ENCODE measurements at places on chromosomes 6 and 20. TPM values are rescaled to one million over a fixed set of nuclear protein-coding genes. Genes with fewer than 3 reads are reported as not detected.

DNA sequence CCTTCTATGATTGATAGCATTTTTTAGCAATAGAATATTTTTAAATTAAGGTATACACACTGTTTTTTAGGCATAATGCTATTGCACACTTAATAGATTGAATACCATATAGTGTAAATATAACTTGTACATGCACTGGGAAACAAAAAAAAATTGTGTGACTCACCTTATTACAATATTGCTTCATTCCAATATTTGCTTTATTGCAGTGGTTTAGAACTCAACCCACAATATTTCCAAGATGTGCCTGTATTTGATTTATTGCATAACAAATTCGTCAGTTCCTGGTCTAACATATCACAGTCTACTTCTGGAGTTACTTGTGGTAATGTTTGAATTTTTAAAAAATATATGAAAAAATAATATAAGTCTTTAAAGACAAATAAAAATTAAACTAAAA, 41.9 kb upstream of the DEFB112 start:
- H3K27ac ChIP-seq: no peak overlapping the region
- H3K4me3 ChIP-seq: no peak overlapping the region
- DNase-seq: no peak
- no peaks in the 10 kb centered on the region for H3K27me3 ChIP-seq
- H3K36me3 ChIP-seq: no peaks in the 10 kb centered on the region

NNAT gene
- 0.33 TPM for total RNA-seq

DNA sequence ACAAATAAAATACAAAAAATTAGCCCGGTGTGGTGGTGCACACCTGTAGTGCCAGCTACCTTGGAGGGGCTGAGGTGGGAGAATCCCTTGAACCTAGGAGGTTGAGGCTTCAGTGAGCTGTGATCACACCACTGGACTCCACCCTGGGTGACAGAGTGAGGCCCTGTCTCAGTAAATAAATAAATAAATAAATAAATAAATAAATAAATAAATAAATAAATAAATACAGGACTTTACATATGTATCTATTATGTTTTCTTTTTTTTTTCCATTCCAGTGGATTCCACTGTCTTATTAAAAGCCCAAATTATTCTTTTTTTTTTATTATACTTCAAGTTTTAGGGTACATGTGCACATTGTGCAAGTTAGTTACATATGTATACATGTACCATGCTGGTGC, 41.1 kb upstream of the ENPP5 start:
- H3K36me3 ChIP-seq: no peaks in the 10 kb centered on the region
- no peak overlapping the region for H3K4me3 ChIP-seq
- H3K4me1 ChIP-seq: peaks cover under 1% of the 10 kb centered on the region
- DNase-seq: no peak
- no peaks in the 10 kb centered on the region for H3K27me3 ChIP-seq

CCN6 gene
- not detected for total RNA-seq

SLC16A10 gene
- total RNA-seq: 4.5 TPM

DNA sequence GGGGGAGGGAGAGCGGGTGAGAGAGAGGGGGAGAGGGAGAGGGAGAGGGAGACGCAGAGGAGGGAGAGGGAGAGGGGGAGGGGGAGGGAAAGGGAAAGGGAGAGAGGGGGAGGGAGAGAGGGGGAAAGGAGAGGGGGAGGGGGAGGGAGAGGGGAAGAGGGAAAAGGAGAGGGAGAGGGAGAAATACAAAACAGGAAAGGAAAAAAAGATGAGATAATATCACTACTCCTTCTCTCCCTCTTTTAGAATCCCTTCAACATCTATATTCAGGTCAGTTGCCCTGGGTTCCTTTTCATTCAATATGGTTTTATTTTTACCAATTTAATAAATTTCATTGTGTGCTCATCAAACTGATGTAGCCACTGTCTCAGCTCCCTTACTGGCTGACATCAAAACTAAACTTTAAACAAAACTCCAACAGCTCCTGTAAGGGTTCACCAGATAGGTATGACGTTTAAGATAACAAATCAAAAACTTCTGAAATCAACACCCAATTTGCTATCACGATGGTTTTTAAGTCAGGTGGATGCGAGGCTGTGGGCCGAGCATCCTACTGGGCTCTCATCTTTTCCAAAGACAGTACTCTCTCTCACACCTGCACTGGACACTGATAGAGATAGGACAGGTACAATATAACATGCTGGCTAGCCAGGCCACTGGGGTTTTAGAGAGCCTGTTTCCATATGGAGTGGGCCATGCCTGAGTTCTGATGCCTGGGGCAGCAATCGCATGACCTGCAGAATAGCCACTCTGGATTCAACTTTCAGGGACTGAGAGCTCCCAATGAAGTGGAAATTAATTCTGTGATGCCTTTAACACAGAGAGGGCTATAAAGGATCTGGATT, 99.5 kb downstream of the FYN start:
- H3K36me3 ChIP-seq: no peaks in the 10 kb centered on the region
- no peaks in the 10 kb centered on the region for H3K27me3 ChIP-seq
- H3K4me1 ChIP-seq: peaks cover 89% of the 10 kb centered on the region
- no peak for DNase-seq

DNA sequence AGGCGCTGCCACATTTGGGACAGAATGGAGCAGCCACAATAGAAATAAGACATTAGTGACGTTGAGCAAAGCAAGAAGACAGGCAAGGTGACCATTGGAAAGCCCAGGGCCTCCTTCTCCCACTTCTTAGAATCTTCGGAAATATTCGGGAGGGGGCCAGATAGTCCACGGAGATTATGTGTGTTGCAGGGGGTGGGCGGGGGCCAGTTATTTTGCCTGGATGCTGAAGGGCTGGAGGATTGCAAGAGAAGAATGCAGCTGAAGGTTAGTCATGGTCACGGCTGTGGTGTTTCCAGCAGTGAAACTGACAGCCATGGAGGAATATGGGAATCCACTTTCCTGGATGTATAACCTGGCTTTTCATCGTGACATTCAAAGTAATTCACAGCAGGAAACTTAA, 88.6 kb downstream of the CDH26 start:
- peaks cover 6% of the 10 kb centered on the region for H3K4me1 ChIP-seq
- no peak overlapping the region for H3K27ac ChIP-seq
- no peak overlapping the region for H3K4me3 ChIP-seq
- DNase-seq: no peak
- no peaks in the 10 kb centered on the region for H3K27me3 ChIP-seq

- peaks cover 30% of the 10 kb centered on the region for H3K4me1 ChIP-seq
- no peaks in the 10 kb centered on the region for H3K36me3 ChIP-seq
- no peaks in the 10 kb centered on the region for H3K27me3 ChIP-seq
- no peak overlapping the region for H3K4me3 ChIP-seq
- DNase-seq: no peak
Measured at GRCh38 chr6:317448-318144, 25.3 kb downstream of the DUSP22 start.
